GM20000 (cell line): ENCODE measurements at places on chromosomes 5 and 9.

DNA sequence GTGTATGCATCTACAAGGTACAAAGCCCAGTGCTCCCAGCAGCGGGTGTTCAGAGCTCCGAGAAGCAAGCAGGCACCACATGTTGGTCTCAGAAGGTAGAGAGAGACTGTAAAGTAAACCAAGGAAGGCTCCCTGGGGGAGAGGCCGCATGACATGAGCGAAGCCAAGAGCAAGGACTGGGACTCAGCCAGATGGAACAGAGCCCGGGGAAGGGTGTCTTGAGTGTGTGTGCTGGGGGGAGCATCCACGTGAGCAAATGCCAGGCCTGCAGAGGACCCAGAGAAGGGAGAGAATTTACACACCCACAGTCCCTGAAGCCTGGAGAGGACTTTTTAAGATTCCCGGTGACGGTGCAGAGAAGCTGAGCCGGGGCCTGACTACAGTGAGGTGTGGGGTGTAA, 15.2 kb upstream of the KCNIP1 start:
- no peak for DNase-seq

DNA sequence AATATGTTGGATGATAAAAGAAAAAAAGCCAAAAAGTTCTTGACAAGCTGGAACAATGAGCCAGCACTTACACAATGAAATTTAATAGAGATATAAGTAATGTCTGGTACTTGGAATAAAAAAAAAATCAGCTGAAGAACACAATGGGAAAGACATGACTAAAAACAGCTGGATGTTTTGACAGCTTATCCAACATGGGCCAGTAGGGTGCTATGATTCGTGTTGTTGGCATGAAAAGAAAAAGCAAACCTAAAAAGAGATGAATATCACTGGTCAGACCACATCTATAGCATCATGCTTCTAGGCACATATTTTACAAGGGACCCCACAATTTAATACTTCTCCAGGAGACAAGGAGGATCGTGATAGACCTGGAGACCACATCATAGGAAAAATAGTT, 175.3 kb downstream of the ARL15 start:
- DNase-seq = no peak

DNA sequence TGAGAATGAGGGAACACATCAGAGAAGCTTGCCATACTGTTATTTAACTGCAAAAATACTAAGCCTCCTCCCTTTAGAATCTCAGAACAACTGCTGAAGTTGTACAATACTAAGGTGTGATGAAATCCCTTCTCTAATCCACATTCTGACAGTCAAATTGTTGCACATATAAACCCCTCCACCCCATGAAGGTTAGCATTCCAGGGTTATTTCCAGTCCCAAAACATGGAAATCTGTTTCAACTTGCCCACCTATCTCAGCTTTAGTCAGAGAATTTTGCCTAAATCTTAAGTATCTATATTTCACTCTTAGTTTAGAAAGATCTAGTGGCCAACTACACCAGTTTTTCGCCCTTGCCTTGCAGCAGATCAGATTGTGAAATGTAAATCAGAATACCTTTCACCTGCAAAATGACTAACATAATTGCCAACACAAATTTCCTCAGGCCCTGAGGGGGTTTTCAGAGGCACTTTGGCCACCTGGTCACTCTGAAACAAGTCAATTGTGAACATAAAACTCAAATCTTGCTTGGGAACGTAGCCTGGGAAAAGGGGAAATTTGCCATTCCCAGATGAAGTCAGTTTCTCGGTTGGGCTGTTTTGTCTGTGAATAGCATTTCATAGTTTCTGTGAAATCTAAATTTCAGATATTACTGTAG, 93.9 kb downstream of the EFNA5 start:
- no peak for DNase-seq

DNA sequence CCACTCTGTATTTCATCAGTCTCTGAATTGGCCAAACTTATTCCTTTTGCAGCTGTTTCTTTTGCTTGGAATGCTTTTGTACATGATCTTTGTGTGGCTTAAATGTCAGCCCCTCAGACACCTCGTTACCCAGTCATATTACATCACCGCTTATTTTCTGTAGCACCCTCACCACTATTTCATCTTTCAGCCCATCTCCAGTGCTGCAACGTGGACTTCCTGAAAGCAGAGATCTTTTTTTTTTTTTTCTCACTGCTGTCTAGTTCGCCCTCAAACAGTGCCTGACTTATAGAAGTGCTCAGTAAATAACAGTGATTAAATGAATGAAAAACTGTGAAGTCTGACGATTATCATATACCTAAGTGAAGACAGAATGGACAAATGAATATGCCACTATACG, 835 bp downstream of the SRA1 start:
- no peak for DNase-seq

GRCh38 chr9:13960011-13960765, 353.8 kb downstream of the NFIB start:
- no peak for DNase-seq

DNA sequence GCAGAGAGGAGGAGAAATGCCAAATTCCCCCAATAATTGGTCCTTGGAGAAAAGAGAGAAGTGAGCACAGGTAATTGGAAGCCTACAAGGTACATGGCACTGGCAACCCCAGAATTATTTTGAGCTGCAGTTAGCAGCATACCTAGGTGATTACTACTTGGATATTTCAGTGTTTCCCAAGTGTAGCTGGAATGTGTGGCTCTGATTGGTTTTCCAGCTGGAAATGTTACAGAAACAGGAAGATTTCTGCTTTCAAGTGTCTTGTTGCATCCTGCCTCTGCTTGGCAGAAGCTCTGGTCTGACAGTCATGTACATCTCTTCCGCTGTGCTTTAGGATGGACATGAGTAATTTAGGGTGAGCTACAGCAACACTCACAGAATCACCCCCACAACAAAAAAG, 262.1 kb downstream of the ENC1 start:
- DNase-seq = no peak

DNA sequence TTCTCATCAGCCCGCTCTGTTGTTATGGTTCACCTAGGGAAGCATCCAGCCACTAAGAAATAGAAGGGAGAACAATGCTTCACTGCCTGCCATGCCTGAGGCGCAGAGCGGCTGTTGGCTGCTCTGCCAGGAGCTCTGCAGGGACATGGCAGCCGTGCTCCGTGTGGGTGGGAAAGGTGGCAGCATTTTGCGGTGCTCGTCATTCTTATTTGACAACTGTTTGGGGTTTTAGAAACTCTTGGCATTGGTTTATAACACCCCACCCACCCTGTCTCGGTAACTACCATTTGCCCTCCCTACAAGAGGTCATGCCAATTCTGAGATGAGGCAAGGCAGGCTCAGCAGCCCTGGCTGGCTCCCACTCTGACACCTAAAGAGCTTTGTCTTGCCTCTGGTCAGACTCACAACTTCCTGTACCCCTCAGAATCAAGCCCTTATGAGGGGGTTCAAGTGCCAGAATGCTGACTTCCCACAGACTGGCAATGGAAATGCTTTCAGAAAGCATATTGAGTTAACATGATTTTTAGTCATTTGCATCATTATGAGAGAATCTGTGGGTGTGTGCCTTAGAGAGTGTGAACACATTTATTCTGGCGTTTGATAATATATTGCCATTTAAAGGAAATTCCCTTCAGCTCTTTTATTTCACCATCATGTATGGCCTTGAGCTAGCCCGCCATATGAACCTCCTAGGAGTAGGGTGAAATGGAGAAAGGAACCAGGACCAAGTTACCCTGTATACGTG, 288.0 kb upstream of the ANKRD55 start:
- no peak for DNase-seq

DNA sequence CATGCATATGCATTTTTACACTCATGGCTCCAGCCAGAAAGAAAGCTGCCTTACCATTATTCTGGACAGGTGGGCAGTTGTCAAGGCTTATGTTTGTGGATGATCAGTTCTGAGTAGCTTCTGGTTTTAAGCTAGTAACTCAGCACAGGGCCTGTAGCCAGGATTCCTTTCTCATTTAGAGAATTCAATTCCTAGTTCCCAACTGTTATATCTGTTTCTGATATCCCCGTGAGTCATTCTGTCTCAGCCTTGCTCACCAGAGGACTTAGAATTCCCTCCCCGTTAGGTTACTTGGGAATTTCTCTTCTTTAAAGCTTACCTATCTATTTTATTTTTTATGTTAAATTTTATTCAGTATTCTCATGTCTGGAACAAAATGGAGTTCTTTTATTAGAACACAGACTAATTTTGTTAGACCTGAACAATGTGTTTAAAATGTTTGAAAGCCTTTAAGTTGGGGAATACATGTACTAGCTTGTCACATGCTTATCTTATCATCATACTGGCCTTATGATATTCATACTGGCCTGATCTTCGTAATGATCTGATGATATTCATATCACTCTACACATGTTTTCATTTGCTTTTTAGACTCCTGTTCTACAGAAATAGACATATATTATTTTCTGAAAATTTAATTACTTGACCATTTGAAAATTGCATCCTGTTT, 47.1 kb downstream of the CAST start:
- DNase-seq = no peak

- DNase-seq = no peak
Observed at GRCh38 chr9:38418366-38418765, 5.9 kb downstream of the IGFBPL1 start.
